WTC11 (cell line): ENCODE measurements at places on chromosomes 4 and X. TPM values are rescaled to one million over a fixed set of nuclear protein-coding genes. Genes with fewer than 3 reads are reported as not detected.
A peak's percentile ranks its signal among the peaks of the same experiment; 100 is the strongest.

DNA sequence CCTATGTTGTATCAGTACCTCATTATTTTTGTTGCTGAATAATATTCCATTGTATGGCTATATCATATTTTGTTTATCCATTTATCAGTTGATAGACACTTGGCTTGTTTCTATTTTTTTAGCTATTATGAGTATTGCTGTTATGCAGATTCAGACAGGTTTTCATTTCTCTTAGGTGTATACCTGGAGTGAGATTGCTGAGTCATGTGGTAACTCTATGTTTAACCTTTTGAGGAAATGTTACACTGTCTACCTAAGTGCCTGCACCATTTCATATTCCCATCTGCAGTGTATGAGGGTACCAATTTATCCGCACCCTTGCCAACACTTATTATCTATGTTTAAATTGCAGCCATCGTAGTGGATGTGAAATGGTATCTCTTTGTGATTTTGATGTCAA is 43.0 kb upstream of the SH3RF1 start:
- peaks cover 4% of the 10 kb centered on the region for H3K4me1 ChIP-seq
- H3K27me3 ChIP-seq = no peaks in the 10 kb centered on the region
- DNase-seq = no peak
- no peak overlapping the region for H3K27ac ChIP-seq
- H3K4me3 ChIP-seq = no peak overlapping the region

- no peak overlapping the region for H3K4me3 ChIP-seq
- no peak overlapping the region for H3K27ac ChIP-seq
- no peaks in the 10 kb centered on the region for H3K36me3 ChIP-seq
- no peaks in the 10 kb centered on the region for H3K27me3 ChIP-seq
- H3K4me1 ChIP-seq = no peaks in the 10 kb centered on the region; the same call in 1 of the 2 replicates
Observed at GRCh38 chr4:27198971-27199370, 338.3 kb downstream of the STIM2 start.

DNA sequence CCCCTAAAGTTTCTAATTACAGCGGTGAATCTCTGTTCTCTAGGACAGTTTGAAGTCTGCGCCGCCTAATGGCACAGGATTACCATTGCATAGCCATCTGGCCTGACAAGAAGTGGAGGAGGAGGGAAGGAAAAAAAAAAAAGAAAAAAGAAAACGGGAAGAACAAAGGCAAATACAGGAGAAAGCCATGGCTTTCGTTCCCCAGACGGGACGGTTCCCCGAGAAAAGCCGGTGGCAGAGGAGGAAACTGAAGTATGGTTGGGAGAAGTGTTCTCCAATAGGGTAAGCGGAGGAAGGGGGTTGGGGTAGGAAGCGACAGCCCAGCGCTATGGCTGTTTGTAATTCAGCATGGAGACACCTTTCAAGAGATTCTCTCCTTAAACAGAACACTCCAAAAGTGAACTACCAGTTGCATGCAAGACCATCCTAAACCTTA is 80.8 kb downstream of the HMGN5 start:
- DNase-seq = peak; percentile 42
- peak overlapping the region; percentile 96 for H3K4me3 ChIP-seq
- H3K36me3 ChIP-seq = no peaks in the 10 kb centered on the region
- peaks cover 25% of the 10 kb centered on the region for H3K27me3 ChIP-seq

DNA sequence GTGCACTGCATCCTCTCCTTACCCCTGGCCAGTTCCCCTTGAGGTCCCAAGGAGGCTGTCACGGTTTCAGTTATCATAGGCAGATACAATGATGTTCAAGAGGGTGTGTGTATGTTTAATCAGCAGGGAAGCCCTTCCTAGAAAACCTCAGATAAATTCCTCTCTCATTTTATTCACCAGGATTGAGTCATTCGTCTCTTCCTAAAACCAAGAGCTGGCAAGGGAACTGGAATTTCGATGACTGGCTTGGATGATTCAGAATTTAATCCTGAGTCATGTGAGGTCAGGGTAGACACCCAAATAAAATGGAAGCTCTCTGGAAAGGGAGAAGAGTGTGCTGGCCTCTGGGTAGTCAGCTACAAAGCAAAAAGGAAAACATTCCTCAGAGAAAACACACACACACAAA is 106.2 kb upstream of the RAPGEF2 start:
- no peak overlapping the region for H3K27ac ChIP-seq
- DNase-seq = no peak
- H3K4me1 ChIP-seq = no peaks in the 10 kb centered on the region

DNA sequence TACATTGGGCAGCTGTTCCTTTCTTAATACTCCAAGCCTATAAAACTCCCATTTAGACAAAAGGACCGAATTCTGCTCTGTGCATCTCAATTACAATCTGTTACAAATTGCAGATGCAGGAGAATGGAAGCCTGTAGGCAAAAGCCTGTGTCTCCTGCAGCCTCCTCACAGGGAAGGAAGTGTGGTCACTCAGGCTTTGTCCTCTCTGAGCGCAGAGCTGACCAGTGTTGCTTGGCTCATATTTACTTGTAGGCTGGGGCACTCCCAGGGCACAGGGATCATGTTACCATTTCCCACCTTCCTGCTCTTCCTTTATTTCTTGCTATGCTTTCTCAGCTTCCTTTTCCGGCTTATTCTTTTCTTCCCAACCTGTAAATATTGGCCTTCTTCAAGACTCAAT is 15.7 kb downstream of the SUPT20HL2 start:
- no peaks in the 10 kb centered on the region for H3K36me3 ChIP-seq
- DNase-seq = no peak
- no peaks in the 10 kb centered on the region for H3K27me3 ChIP-seq
- H3K4me1 ChIP-seq = peaks cover 19% of the 10 kb centered on the region

- no peaks in the 10 kb centered on the region for H3K36me3 ChIP-seq
- H3K4me1 ChIP-seq = no peaks in the 10 kb centered on the region
- no peak overlapping the region for H3K4me3 ChIP-seq
- no peak overlapping the region for H3K27ac ChIP-seq
- no peak for DNase-seq
Observed at GRCh38 chr4:70654605-70655011, 11.7 kb downstream of the JCHAIN start.

DNA sequence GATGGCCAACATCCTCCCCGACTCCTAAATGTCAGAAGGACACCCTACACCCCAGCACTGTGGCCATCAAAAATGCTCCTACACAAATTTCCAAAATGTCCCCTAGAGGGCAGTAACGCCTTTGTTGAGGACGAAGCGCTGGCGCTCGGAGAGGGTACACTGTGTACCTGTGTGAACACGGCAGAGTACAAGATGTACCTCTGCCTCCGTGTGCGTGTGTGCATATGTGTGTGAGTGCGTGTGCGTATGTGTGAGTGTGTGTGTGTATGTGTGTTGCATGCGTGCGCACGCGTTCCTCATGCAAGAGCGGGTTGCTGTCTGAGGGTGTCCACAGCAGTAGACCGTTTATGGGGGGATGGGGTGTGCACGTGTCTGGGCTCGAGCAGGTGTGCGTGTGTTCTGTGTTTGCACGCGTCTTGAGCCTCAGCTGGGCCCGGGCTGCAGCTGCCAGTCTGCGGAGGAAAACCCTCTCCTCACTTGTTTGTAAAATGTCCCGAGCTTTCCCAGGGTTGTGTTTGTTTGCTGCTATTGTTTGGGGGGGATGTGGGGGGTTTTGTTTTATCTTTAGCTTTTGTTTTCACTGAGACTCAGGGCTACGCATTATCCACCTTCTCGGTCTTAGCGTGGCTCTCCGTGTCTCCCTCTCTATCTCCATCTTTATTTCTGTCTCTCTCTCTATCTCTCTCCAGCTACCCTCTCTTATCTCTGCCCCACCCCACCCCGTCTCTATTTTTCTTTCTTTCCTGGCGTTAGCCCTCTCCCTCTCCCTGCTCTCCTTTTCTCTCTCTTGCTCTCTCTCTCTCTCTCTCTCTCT is 10.4 kb upstream of the TSPYL2 start:
- H3K4me1 ChIP-seq = peaks cover 14% of the 10 kb centered on the region
- DNase-seq = peak; percentile 55
- H3K36me3 ChIP-seq = no peaks in the 10 kb centered on the region
- peak overlapping the region; percentile 80 for H3K4me3 ChIP-seq

DNA sequence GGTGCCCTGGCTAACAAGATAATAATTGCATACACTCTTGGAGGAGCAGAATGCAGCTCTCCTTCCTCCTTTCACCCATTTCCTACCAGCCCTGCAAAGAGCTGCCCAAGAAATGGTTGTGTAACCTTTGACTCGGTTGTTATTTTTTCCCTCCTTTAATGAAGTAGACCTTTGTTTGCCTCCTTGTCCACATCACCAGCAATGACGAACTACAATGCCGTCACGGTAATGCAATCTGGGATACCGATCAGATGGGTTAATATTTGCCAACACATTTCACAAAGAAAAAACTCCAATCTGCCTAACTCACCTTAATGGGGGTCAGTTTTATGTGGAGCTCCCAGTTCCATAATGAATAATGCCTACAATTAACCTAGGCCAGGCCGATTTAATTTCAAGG is 32.0 kb downstream of the GPRIN3 start:
- H3K36me3 ChIP-seq = no peaks in the 10 kb centered on the region
- no peaks in the 10 kb centered on the region for H3K4me1 ChIP-seq
- no peak overlapping the region for H3K4me3 ChIP-seq
- DNase-seq = no peak
- H3K27ac ChIP-seq = no peak overlapping the region

DNA sequence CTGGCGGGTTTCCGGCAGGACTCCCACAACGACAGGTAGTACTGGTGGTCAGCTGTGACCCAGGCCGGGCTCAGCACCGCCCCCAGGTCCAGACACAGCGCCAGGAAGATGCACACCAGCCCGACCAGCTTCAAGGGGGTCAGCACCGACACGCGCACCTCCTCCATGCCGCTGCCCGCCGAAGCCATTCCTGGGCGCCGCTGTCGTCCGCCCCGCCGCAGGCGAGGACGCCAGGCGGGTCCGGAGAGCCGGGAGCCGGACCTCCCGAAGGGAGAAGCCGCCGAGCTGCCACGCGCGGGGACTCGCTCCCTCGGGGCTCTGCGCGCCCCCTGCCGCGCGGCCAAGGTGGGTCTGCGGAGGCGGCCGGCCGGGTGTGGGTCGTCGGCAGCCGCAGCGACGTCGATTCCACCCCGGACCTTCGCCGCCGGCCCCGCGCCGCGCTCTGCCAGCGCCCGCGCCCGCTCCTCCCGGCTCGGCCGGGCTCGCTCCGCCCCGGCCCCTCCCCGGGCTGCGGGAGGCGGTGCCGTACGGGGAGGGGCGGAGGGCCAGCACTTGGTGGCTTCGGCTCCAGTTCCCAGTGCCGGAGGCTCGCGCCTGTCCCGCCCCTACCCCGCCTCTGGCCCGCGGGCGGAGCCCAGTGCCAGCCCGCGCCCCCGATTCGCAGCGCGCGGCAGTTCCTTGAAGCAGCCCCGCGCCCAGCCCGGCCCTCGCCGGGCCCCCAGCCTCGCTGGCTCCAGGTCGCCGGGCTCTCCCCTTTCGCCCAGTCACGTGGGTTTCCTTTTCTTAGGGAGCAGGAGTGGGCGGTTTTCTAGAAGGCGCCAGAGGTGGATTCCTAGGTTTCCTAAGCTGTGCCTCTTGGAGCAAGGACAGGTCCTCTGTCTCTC is at the start of gene TMEM47:
Gene TMEM47, minus strand, starts transcription at position 444 of the 884 bp plus-strand sequence. Its CDS starts 256 bp downstream, at position 188.
- DNase-seq = peak; percentile 84
- peak within 1 kb of the TSS; percentile 93 for H3K4me3 ChIP-seq
- H3K36me3 ChIP-seq = peaks cover 8% of the 10 kb centered on the region; the same call in 1 of the 2 replicates
- peaks cover 7% of the 10 kb centered on the region; the same call in 1 of the 2 replicates for H3K27me3 ChIP-seq
- H3K27ac ChIP-seq = peak within 1 kb of the TSS; percentile 32; the same call in 1 of the 2 replicates

DNA sequence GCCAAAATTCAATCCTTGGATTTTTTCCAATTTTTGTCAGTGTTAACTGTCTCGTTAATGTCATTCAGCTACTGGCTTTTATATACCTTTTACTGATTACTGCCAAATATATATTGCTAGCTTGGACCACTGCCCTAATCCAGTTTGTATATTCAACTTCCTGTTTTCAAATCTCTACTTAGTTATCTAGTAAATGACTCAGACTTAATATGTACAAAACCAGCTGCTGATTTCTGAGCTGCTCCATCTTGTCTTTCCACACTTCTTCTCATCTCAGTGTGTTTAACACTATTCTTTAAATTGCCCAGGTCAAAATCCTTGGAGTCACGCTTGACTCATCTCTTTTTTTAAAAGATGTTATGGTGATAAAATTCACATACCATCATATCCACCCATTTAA is 1196.7 kb downstream of the RAPGEF2 start:
- no peaks in the 10 kb centered on the region for H3K36me3 ChIP-seq
- H3K4me1 ChIP-seq = no peaks in the 10 kb centered on the region
- no peak for DNase-seq
- H3K4me3 ChIP-seq = no peak overlapping the region
- no peak overlapping the region for H3K27ac ChIP-seq
- no peaks in the 10 kb centered on the region for H3K27me3 ChIP-seq

DNA sequence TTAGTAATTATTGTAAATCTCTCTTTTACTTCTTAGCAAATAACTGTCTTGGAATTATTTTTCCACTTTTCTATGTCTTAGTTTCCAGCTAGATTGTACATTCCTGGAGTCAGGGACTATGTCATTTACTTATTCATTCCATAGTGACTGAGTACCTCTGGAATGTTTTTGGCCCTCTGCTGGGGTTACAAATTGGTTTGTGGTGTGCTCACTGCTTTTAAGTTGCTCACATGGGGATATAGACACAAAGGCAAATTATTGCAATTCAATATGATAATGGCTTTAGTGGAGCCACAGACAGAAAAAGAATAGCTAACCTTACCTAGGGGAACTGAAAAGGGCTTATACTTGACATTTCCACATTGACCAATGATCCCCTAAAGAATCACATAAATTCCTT is 63.7 kb upstream of the PDGFRA start:
- no peak overlapping the region for H3K27ac ChIP-seq
- no peak for DNase-seq
- H3K36me3 ChIP-seq = no peaks in the 10 kb centered on the region
- H3K27me3 ChIP-seq = no peaks in the 10 kb centered on the region

GRCh38 chr4:30744957-30745640 is 24.9 kb downstream of the PCDH7 start:
- H3K27me3 ChIP-seq = no peaks in the 10 kb centered on the region
- H3K4me1 ChIP-seq = no peaks in the 10 kb centered on the region
- no peaks in the 10 kb centered on the region for H3K36me3 ChIP-seq
- H3K4me3 ChIP-seq = no peak overlapping the region
- no peak for DNase-seq

Gene MAGIX
- 1.2 to 2.4 TPM (median 2.0 TPM) in 3 replicates for total RNA-seq

Gene IL2
- 0.61 to 2.2 TPM (median 0.64 TPM) in 3 replicates for total RNA-seq

Gene CT83
- total RNA-seq = not detected in 3 replicates

Gene ENPEP
- 0.33 to 0.98 TPM (median 0.39 TPM) in 3 replicates for total RNA-seq

Gene NUDT11
- 24.3 to 27.8 TPM (median 25.1 TPM) in 3 replicates for total RNA-seq

Gene SHROOM2
- 12.3 to 14.8 TPM (median 12.3 TPM) in 3 replicates for total RNA-seq
